Cardiac muscle cell (in vitro differentiated cells and primary cell): ENCODE measurements at places on chromosomes 7 and 10. TPM values are rescaled to one million over a fixed set of nuclear protein-coding genes. Genes with fewer than 3 reads are reported as not detected.

- no peak for DNase-seq
Observed at GRCh38 chr10:73589563-73590126, 1.5 kb downstream of the USP54 start.

- DNase-seq, result no peak
Observed at GRCh38 chr10:6061056-6061455, 1.1 kb downstream of the IL2RA start.

DNA sequence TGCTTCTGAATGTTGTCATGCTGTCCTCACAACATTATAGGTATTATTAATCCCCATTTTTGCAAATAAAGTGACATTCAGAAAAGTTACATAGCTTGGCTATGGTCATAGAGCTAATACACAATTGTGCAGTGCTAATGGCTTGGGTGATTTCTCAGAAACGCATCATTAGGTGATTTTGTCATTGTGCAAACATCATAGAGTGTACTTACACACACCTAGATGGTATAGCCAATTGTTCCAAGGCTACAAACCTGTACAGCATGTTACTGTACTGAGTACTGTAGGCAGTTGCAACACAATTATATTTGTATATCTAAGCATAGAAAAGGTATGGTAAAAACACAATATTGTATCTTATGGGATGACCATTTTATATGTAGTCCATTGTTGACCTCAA, 91.0 kb downstream of the BTAF1 start:
- no peak for DNase-seq

Gene SPDYE5
- not detected in 2 replicates for total RNA-seq

DNA sequence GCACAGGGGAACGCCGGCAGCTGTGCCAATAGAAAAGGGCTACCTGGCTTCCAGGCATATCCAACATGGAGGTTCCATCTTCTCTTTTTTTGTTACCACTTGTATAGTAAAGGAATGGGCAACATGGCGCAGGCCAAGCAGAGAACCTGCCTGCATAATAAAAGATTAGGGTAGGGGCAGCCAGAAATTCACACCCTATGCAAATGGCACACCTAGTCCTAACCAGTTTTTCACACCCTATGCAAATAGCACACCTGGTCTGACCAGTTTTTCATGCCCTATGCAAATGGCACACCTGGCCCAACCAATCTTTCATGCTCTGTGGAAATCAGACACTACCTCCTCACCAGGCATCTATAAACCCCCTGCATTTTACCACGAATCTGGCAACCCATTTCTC, 369.5 kb downstream of the IPMK start:
- no peak for DNase-seq

Gene TMEM176A
- 18.2 and 19.1 TPM in 2 replicates for total RNA-seq

- no peak for DNase-seq
Observed at GRCh38 chr7:26127411-26127810, 24.6 kb upstream of the NFE2L3 start.

Gene DLX5
- not detected in 2 replicates for total RNA-seq

DNA sequence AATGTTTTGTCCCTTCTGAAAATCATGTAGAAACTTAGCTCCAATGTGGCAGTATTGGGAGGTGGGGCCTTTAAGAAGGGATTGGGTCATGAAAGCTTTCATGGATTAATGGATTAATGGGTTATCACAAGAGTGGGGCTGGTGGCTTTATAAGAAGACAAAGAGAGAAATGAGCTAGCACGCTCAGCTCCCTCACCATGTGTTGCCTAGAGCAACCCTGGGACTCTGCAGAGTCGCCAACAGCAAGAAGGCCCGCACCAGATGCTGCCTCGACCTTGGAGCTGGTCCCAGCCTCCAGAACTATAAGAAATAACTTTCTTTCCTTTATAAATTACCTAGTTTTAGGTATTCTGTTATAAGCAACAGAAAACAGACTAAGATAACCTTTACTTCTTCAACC, 74.9 kb upstream of the HECW1 start:
- DNase-seq, result no peak

GRCh38 chr10:96578022-96578421, 8.8 kb downstream of the TM9SF3 start:
- no peak for DNase-seq

DNA sequence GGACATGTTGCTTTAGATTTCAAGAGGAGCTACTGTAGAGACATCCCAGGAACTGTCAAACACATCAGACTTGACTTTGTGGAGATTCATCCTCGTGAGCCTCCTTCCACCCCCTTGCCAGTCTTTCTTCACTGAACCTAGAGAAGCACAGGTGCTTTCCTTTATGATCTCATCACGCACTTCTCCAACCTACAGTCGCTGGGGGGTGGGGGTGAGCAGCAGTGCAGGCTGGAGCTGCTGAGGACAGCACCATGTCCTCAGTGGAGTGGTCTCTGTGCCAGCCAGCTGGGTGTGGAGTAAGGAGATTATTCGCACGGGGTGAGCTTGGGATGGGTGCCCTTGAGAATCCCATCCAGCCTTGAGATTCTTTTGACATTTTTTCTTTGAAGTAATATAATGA, 88.1 kb downstream of the VOPP1 start:
- no peak for DNase-seq

DNA sequence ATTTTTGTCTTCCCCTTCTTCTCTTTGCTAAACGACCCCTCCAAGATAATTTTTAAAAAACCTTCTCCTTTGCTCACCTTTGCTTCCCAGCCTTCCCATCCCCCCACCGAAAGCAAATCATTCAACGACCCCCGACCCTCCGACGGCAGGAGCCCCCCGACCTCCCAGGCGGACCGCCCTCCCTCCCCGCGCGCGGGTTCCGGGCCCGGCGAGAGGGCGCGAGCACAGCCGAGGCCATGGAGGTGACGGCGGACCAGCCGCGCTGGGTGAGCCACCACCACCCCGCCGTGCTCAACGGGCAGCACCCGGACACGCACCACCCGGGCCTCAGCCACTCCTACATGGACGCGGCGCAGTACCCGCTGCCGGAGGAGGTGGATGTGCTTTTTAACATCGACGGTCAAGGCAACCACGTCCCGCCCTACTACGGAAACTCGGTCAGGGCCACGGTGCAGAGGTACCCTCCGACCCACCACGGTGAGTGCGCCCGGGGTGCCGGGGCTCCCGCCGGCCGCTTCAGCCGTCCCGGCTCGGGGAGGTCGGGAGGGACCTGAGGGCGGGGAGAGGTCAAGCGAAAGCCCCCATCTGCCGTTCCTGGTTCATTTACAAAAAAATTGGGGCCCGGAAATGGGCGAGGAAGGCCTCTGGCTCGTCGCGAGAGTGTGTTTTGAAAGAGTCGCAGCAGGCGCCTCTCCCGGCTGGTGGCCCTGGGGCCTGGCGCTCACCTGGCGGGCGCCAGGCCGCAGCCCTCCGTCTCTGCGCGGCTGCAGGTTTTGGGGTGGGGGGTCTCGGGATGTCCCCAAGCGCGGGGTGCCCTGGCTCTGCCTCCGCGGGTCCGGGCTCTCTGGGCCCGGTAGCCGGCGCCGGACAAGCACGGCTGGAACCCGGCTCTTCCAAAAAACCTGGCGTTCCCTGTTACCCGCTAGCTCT, 1.2 kb downstream of the GATA3 start:
- no peak for DNase-seq

- DNase-seq, result no peak
Observed at GRCh38 chr10:61423178-61423577, 30.0 kb downstream of the TMEM26 start.

- DNase-seq, result peak; percentile 64
Observed at GRCh38 chr10:126561921-126562680, 108.4 kb downstream of the C10orf90 start.

GRCh38 chr10:117262291-117262902, 21.5 kb downstream of the SLC18A2 start:
- DNase-seq, result no peak

DNA sequence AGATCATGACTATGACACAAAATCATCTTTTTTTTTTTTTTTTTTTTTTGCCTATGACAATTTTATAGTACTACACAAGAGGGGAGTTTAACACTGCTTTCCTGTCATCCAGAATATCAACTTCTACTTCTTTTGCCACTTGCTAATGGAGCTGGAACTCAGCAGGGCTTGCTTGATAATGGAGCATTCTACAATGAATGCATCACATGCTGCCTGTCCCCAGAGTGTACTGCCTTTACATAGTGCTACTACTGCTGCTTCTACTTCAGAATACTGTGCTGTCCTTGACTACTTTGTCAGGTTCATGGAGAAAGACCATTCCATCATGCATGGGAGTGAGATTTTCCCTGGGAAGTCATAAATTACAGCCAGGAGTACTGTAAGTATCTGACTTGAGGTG, 338.6 kb upstream of the SEMA3A start:
- DNase-seq, result no peak

DNA sequence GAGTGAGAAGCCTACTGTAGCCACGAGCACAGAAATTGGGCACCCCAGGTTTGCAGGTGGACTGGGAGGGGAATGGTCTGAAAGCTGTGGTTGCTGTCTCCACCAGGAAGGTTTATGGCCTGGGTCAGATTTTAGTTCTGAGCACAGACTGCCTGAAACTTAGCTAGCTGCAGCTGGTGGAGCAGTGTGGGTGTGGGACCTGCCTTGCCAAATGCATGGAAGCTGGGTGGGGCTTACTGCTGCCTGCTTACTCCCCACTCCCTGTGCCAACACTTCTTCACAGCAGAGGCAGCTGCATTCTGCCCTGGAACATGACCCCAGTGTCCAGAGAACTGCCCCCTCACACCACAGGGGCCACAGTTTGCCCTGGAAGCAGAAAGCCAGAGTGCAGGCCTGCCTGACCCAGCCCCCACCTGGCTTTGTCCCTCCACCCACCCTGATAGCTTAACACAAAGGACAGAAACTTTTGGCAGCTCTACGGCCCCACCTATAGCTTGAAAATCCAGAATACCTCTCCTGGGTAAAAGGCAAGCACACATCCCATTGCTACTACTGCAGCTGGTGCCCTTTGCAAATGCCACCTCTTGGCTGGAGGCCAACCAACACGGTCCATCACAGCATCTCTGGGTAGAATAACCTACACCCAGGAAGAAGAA, 281.6 kb downstream of the AGMO start:
- DNase-seq, result no peak

- DNase-seq, result no peak
Observed at GRCh38 chr10:97538411-97538810, 34.2 kb upstream of the ANKRD2 start.

DNA sequence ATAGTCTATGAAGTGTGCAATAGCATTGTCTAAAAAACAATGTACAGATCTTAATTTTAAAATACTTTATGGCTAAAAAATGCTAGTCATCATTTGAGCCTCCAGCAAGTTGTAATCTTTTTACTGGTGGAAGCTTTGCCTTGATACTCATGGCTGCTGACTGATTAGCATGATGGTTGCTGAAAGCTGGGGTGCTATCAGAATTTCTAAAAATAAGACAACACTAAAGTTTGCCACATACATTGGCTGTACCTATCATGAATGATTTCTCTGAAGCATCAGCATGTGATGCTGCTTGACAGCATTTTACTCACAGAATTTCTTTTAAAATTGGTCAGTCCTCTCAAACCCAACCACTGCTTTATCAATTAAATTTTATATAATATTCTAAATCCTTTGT, 101.5 kb upstream of the TMEM168 start:
- peak; percentile 7 for DNase-seq

Gene FBXO24
- 0.78 and 1.9 TPM in 2 replicates for total RNA-seq

DNA sequence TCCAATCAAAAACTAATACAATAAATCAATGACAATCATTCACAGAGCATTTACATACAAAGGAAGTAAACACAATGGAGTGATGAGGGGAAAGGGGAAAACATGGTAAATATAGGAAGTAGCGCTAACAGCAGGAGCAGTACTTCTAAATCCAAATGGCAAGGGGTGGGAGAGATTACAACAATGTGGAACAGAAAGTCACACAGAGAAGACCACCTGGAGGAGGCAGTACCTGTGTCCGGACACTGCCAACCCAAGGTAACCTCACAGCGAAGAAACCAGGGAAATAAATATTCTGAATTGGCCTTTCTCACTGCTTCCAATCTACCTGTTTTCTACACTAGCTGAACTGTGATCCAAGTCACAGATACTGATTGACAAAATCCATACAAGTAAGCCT, 58.2 kb downstream of the ABI1 start:
- no peak for DNase-seq

DNA sequence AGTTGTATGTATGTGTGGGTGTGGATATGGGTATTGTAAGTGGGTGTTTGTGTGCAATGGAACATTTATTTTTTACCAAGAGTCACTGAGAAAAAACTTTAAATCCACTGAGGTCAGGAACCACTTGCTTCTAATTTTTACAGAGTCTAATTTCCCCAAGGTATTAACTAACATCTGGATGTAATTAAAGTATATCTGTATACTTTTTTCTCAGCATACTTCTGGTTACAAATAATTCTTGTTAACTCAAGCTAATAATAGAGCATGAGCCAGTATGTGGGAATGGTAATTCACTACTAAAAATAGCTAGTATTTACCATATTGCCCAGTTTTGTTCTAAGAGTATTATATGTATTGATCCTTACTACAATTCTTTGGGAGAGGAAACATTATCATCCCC, 24.6 kb upstream of the STEAP4 start:
- no peak for DNase-seq

DNA sequence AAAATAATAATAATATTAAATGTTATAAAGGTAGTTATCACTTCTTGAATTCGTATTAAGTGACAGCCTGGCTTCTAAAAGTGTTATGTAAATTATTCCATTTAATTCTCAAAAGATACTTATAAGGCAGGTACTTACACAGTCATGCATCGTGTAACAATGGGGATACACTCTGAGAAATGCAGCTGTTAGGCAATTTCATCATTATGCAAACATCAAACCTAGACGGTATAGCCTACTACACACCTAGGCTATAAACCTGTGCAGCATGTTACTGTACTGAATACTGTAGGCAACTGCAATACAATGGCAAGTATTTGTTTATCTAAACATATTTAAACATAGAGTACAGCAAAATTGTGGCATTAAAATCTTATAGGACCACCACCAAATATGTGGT, 1.5 kb downstream of the IFIT1 start:
- no peak for DNase-seq

DNA sequence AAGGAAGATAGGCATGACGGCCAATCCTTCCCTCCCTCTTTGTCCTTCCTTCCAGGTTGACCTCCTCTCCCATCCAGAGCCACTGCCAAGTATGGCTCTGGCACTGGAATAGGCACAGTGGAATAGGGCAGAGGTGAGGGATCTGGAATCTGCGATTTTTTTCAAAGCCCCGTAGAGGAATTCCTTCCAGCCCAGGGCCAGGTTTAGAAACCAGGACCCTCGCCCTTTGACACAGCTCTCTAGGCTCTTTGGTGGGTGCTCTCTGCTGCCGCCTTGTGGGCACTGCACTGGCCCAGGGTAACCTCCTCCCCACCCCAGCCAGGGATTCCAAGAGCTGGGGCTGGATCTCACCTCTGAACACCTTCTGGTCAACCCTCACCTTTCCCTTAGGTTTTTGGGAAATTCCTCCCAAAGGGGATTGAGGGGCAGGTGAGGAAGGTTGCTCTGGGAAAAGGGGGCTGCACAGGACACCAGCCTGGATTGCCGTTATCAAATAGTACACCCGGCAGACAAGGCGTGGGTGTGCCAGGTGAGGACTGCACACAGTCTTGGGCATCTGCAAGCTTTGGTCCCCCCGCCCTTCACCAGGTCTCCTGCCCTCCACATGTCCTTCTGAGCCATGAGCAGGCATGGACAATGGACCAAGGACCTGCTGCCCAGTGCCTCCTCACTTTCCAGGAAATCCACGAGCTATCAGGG, 22.8 kb downstream of the C10orf105 start:
- DNase-seq, result peak; percentile 38
